Activated naive CD4-positive, alpha-beta T cell (primary cell): ENCODE measurements at places on chromosomes 11 and 22.

DNA sequence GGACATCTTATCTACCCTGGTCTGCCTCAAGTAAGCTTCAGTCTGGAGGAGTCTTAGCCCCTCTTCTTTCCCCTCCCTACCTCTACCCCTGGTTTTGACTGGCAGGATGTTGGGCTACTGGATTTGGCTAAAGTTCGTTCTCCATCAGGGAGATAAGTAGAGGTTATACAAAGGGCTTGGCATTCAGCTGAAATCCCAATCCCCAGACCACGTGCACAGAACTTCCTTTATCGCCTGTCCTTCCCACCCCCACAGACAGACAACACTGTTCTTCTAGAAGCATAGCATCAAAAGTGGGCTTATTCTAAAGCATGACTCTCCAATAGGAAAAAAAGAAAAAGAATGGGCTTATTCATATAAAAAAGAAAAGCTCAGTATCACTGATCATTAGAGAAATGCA, 7.8 kb downstream of the PRG3 start:
- DNase-seq: no peak

DNA sequence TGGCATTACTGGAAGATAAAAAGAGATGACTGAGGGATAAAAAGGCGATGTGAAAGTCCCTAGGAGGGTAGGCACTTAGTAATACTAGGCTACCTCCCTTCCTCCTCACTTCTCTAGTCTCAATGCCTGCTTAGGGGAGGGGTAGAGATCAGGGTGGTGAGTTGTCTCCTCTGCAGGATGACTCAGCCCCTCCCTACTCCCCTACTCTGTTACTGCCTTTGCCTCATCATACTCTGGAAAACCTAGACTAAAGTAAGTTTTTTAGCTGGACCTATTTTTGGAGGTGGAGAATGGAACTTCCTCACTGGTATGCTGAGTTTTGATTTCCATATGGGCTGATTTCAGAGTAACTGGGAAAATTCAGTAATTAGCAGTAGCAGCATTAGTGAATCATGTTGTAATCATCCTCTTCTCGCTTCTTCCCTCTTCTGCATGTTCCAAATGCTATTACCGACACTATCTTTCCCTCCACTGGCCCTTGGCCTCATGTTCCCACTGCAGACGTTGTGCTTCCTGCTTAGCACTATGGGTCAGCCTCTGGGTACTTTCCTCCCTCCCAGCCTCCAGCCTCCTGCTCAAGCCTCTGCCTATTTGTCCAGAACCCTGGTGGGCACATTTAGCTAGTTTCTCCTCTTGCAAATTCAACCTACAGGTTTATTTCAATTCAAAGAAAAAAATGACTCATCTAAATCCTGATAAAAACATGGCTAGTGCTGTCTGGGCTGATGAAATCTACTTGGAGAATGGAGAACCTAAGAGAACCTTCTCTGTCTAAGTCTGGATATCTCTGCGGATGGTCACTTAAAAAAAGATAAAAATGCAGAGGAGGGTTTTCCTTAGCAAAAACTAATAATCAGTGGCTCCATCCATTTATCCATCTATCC, 281.7 kb downstream of the ST3GAL4 start:
- DNase-seq: no peak

- DNase-seq: no peak
These were observed 14.7 kb upstream of the ST14 start for GRCh38 chr11:130144861-130145281.

GRCh38 chr11:109076870-109077269, 345.1 kb upstream of the C11orf87 start:
- DNase-seq: no peak

- peak; percentile 58 for DNase-seq
These were observed 12.7 kb downstream of the MAFF start for GRCh38 chr22:38214302-38215056.

- no peak for DNase-seq
These were observed 94.7 kb upstream of the CLPB start for GRCh38 chr11:72529068-72529467.

- DNase-seq: peak; percentile 18
These were observed 118.2 kb upstream of the CRYBB3 start for GRCh38 chr22:25081409-25081824.

DNA sequence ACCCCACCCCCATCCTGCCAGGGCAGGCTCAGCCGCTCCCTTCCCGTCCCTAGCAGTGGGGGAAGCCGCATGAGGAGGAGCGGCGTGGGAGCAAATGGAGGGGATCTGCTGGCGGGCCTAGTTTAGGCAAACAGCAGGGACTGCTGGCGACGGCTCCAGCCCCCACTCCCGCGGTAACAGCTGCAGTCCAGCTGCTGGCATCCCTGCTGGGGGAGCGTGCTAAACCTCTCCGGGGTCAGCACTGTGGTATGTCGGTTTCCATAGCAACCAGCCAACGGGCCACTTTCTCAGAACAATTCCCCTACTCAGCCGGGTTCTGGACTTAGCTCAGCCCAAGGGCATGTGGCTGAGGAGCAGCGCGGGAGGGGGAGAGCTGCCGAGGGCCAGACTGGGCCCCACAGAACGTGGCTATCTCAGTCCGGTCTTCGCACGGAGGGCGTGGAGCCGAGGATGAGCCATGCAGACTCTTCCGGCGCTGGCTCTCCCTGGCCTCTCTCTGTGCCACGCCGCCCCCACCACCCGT, 98.8 kb downstream of the PKNOX2 start:
- DNase-seq: no peak

DNA sequence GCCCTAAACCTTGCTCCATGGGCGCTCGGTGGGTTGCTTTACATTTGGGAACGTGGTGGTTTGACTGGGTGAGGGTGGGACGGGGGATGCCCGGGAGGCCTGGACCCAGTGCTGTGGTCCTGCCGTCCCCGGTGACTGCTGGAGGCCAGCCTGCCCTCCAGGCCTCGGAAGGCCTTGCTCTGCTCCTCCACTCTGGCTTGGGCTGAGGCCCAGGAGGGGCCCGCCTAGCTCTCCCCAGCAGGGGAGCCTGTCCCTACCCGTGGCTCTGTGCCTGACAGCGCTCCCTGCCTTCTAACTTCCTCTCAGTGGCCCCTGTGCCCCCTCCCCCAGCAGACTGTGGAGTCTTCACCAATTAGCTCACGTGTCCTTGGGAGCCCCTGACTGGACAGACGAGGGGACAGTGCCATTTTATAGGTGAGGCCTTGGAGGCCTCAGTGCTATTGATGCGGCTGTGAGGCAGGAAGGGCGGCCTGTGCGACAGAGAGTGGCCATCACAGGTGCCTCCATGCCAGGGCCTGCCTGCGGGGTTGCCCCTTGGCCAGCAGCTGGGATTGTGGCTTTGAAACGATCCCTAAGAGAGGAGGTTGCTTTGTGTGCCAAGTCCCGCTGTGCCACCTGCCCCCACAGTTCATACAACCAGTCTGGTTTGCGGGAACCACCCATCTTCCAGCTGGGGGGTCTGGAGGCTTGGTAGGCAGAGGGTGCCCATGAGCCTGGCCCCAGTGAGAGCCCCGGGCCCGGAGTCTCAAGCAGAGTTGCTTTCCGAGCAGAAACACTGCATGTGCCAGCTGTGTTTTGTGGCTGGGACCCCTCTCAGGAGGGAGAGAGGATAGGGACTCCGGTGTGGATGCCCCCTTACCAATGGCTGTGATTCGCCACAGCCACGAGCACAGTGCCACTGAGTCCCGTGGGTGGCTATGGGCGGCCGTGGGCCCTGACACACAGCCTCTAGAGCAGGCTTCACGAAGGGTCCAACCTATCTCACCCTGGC, 17.7 kb downstream of the TPCN2 start:
- no peak for DNase-seq

DNA sequence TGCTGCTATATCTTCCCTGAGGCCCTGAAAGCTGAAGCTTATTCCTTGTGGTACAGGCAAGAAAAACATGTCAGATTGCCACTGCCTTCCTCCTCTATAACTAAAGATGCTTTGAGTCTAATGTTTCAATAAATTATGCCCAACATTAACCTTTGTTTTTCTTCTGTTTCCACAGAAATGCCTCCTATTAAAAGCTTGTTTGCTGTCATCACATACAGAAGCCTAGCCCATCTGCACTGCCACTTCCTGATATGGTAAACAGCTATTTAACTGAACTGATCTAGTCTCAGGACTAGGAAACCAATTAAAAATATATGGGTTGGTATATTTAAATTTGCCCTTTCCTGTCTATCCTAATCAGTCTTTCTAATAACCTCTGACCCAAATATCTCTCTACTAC, 17.1 kb upstream of the CRTAM start:
- no peak for DNase-seq

DNA sequence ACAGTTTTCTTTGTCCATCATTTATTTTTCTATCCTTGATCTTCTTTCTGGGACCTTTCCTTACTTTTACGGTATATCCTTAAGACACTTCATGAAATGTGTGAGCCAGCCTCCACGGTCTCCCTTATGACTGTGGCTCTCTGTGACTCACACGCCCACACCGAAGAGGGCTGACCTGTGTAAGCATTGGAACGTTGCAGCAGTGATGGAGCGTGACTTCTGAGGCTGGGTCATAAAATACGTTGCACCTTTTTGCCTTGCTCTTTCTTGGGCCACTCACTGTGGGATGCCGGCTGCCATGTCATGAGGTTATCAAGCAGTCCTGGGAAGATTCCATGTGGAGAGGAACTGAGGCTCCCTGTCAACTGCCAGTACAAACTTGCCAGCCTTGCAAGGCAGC, 96.3 kb upstream of the RAB1B start:
- no peak for DNase-seq

- no peak for DNase-seq
These were observed 288.3 kb downstream of the TENM4 start for GRCh38 chr11:79152511-79152910.
